ENCODE measurements at places on chromosomes 11 and 22. TPM values are rescaled to one million over a fixed set of nuclear protein-coding genes. Genes with fewer than 3 reads are reported as not detected.

Gene FAM180B
- 0.38 TPM for total RNA-seq

Gene MS4A12
- not detected for total RNA-seq

DNA sequence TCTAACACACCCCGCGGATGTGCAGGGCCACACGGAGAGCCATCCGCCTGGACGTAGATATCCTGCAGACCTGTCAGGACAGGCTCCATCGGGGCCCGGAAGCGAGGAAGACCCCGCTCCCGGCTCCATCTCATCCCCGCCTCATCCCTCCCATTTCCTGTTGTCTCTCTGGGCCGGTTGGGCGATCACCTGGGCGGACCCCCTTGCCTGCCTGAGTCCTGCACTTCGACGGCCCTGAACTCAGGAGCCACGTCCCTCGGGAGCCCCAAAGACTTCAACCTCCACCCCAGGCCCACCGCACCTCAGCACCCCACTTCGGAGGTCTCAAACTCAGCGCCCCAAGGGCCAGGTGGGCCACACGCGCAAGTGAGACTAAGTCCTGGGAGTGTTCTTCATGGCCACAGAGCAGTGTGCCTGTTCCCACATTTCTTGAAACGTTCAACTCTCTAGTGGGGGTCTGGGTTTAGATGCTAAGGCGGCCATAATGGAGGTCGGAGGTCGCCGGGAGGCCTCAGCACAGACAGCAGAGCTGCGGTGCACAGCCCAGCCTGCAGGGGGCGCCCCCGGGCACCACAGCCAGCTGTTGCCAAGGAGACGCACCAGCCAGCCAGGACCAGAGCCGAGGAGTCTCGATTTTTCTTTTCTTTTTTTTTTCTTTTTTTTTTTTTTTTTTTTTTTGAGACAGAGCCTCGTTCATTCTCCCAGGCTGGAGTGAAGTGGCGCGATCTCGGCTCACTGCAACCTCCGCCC, 26.0 kb upstream of the FADD start:
- DNase-seq: peak; percentile 55

- no peak for DNase-seq
Observed at GRCh38 chr11:112485280-112485679, 224.6 kb upstream of the PLET1 start.

DNA sequence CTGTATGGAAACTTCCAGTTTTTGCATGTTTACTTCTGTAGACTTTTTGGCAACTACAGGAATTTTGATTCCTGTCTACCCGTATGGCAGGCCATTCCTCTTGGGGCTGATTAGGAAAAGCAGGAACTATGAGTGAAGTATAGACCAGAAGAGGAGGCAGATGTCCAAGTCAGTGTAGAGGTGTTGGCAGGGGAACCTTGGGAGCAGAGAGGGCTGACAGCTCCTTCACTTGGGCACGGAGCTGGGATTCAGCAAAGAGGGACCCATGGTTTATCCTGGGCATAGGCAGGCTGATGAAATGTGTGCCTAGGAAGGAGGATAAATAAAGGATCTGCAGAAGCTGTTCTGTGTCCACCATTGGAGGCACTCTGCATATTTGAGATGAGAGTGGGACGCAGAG, 33.1 kb downstream of the TREH start:
- DNase-seq: no peak

DNA sequence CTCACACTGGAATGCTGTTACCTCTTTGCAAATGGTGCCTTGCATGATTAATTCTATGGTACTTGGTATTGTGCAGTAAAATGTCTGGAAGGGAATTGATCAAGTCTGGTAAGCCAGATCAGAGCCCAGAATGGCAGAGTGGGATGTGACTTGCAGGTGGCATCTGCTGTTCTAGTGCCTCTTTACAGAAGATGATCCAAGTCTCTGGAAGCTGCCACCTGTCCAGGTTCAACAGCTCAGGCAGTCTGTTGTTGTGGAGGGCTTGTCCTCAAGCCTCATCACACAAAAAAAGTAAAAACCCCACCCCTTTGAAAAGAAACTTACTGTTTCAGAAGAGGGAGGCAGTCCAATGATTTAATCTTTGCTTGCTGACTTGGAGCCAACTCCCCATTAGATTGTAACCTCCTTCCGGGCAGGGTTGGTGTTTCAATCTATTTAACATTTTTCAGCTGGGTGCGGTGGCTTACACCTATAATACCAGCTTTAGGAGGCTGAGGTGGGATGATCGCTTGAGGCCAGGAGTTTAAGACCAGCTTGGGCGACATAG, 17.1 kb downstream of the ZNRF3 start:
- no peak for DNase-seq

- DNase-seq: peak; percentile 43
Observed at GRCh38 chr22:20783844-20784723, 10.2 kb downstream of the SERPIND1 start.

- no peak for DNase-seq
Observed at GRCh38 chr11:96086111-96086510, 162.2 kb upstream of the MTMR2 start.
